ENCODE measurements at places on chromosomes 2 and 18.

DNA sequence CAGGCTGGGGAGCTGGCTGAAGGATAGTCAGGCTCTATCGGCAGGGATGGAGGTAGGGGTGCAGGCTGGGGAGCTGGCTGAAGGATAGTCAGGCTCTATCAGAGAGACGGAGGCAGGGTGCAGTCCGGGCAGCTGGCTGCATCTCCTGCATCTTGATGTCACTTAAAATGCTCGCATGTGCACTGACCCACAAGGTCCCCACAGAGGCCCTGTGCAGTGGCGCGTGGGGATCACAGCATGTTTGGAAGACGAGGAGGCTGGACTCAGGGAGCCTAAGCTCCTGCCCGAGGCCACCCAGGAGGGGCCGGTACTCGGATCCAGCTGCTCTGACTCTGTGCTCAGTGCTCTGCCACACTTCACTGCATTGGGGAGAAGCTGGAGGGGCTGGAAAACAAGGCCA is 189.0 kb upstream of the HDAC4 start:
- no peak for DNase-seq

DNA sequence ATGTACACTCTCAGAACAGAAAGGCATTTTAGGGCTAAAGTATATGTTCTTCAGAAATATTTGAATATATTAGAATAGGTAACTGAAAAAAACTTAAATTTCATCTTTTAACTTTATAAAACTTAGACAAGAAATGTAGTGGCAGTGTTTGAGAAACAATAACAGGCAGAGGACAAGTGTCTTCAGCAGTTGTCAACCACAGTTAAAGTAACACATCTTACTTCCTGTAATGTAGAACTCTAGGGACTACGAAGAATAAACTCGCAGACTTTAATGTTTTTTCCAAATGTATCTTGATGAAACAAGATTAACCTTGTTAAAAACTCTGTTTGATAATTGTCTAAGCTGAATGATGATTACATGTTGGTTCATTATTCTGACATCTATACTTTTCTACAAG is 50.7 kb downstream of the RMDN2 start:
- no peak for DNase-seq

GRCh38 chr2:70981421-70981820 is 3.0 kb downstream of the ANKRD53 start:
- DNase-seq: no peak

DNA sequence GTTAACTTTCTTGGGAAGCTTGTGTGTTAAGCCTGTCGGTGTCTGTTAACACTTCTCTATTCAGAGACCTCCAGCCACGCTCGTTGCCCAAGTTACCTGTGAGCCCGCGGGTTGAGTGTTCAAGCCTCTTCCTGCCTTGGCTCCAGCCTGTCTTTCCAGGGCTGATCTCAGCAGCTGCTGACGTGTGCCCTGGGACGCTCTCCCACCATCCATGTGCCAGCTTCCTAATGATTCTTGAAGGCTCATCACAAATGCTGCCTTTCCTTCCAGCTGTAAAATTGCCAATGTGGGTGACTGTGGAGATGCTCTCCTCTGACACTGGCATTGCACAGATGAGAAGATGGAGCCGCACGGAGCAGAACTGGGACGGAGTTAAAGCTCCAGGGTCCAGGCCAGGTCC is 6.1 kb downstream of the RNF144A start:
- no peak for DNase-seq

DNA sequence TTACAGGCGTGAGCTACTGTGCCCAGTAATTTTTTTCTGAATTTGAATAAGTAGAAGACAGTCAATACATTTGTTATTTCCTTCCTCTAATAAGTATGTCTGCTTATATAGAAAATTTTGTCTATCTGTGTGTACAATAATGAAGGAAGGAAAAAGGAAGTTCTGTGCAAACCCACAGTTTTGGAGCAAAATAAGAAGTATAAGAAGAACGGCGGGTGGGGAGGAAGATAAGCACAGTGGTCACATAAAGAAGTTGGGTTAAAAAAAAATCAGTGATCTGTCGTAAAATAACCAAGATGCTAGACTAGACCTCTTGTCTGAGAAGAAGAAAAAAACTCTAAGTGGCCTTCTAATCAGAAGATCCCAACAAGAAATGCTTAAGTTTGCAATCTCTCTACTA is 20.2 kb downstream of the MGAT4A start:
- no peak for DNase-seq

- DNase-seq: no peak
These were observed 3.9 kb upstream of the TYMS start for GRCh38 chr18:653512-653911.

GRCh38 chr18:78625847-78626246 is 353.8 kb upstream of the SALL3 start:
- no peak for DNase-seq

- no peak for DNase-seq
These were observed 52.1 kb downstream of the PSTPIP2 start for GRCh38 chr18:46019936-46020335.

GRCh38 chr2:129730979-129731378 is 248.5 kb upstream of the RAB6C start:
- no peak for DNase-seq

- DNase-seq: no peak
These were observed 119.3 kb upstream of the SMAD2 start for GRCh38 chr18:48049757-48050156.

- DNase-seq: no peak
These were observed 218.9 kb downstream of the NDUFA10 start for GRCh38 chr2:239806276-239806675.

DNA sequence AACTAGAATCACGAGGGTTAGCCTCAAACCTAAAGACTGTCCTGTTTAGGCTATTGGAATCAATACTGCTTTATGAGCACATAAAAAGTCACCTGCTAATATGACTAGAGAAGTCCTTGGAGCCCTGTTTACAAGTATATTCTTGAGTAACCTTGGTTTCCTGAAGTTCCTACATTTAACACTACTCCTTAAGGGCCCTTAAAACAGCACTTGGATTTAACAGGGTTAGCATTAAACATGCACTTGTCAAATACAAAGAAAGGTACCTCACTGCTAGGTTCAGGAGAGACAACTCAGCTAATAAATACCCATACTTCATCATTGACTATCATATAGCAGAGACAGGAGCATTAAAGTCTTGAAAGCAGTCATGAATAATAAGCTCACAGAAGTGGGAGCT is 96.7 kb downstream of the SLC5A7 start:
- no peak for DNase-seq

GRCh38 chr2:3588084-3588483 is 6.8 kb upstream of the COLEC11 start:
- DNase-seq: no peak

GRCh38 chr2:127423880-127424279 is 5.7 kb downstream of the PROC start:
- no peak for DNase-seq

- DNase-seq: no peak
These were observed 39.0 kb downstream of the SLC66A2 start for GRCh38 chr18:79912409-79912991.

DNA sequence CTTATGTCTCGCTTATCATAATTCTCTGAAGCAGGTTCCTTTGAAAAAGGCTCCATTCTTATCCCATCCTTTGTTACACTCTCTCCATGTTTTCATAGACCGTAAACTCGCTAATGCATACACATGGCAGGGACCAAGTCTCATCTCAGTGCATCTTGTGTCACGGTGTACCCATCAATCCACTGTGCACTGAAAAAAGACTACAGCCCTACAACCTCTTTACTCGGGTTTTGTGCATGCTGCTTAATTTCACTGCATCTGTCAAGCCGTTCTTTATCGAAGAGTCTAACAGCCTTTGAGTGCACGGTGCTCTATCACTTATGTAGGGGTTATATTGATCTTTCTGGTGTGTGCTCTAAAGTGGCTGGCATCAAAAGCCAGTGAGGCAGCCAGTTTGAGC is 302.9 kb upstream of the ERBB4 start:
- no peak for DNase-seq

GRCh38 chr2:112706170-112706664 is 14.6 kb upstream of the NT5DC4 start:
- DNase-seq: peak; percentile 61

- no peak for DNase-seq
These were observed 1597.5 kb upstream of the PIK3C3 start for GRCh38 chr18:40357536-40357935.

DNA sequence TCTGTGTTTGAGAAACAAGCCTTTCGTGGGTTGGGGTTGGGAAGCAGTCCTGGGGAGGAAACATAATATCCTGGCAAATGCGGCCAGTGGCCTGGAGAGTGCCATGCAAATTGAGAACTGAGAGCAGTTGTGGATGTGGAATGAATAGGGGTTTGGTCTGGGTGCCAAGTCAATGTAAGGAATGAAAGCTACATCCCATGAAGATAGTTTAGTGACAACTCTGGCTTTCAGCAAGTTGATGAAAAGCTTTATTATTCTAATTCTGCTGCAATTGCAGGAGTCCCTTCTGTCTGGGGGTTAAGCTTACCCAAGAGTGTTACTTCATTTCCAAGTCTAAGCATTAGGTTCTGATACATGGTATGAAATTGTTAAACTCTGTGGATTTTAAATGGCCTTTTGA is 771.6 kb downstream of the DPP10 start:
- DNase-seq: no peak

- no peak for DNase-seq
These were observed 2.2 kb downstream of the ST3GAL5 start for GRCh38 chr2:85886590-85886989.

DNA sequence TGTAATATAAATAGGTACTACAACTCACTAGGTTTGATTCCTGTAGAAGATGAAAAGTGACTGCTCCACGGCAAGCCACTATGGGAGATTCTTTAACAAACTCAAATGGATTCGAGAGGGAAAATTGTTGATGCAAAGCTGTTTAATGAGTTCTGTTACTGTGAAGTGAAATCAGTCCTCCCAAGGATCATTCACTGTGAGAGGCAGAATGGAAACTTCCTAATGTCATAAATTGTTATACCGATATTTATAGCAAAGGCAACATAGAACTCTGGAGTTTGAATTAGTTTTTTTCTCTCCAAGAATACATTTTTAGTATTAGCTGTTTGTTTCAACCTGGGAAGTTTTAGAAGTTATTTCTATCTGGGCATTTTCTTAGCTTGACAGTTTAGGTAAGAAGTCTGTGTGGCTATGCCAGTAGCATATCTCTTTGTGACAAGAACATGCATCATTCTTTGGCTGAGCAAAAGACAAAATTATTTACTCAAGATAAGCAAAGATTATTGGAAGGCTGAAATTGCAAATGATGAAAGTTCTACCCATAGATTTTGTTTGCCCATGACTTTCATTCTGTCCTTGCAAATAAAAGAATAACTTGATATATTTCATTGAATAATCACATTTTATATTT is 979.7 kb downstream of the DPP10 start:
- no peak for DNase-seq

GRCh38 chr18:35415511-35416073 is 38.5 kb upstream of the ZNF396 start:
- DNase-seq: no peak

- DNase-seq: no peak
These were observed 69.9 kb downstream of the RTTN start for GRCh38 chr18:70135604-70136003.

DNA sequence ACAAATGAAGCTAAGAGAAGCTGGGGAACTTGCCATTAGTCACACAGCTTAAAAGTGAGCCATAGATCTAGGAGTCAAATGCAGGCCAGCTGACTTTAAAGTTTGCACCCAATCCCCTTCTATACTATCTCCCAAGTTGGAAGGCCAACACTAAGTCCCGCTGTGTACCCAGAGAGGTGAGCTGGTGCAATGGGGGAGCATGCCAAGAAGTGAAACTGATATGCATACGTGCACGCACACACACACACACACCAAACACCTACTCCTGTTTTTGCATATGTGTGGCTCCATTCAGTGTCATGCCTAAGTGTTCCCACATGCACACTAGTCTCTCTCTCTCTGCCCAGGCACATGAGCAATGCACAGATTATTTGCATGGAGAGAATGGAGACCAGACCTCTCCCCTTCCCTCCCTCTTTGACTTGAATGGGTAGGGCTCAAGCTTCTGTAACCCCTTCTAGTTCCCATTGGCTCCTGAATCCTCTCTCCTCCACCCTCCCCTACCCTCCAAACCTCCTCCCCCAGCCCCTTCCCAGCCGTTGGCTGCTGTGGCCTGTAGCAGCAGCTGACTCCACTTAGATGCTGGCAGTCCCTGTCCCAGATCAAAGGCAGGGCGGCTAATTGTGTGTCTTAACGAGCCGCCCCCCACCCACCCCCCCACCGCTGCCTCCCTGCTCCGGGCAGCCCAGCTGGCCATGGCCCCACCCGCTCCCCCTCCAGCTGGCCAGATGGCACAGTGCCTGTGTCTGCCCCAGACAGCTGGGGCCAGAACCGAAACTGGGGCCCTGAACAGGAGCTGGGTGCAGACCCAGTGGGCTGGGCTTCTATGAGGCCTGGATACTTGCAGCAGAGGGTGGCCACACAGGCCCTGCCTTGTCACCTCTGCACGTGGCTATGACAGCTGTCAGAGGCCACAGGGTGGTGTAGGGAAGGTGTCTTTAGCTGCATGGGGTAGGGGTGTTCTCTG is 5.6 kb downstream of the WNT10A start:
- DNase-seq: peak; percentile 83

DNA sequence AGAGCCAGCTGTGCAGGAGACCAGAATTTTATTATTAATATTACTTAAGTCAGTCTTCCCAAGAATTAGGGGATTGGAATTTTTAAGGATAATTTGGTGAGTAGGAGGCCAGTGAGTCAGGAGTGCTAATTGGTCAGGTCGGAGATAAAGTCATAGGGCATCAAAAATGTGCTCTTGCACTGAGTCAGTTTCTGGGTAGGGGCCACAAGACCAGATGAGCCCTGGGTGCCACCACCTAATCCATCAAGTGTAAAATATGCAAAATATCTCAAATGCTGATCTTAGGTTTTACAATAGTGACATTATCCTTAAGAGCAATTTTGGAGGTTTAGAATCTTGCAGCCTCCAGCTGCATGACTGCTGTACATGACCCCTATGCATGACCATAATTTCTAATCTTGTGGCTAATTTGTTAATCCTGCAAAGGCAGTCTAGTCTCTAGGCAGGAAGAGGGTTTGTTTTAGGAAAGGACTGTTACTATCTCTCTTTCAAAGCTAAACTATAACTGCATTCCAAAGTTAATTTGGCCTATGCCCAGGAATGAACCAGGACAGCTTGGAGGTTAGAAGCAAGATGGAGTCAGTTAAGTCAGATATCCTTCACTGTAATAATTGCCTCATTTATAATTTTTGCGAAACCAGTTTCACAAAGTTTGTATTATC is 215.9 kb downstream of the RNF152 start:
- no peak for DNase-seq

Measured in GM12864 (cell line).